Mucosa of gallbladder (tissue), 1 donor: ENCODE measurements at places on chromosomes 2 and 18. TPM values are rescaled to one million over a fixed set of nuclear protein-coding genes. Genes with fewer than 3 reads are reported as not detected.

PUM2 gene
- total RNA-seq, result 95.8 TPM

DNA sequence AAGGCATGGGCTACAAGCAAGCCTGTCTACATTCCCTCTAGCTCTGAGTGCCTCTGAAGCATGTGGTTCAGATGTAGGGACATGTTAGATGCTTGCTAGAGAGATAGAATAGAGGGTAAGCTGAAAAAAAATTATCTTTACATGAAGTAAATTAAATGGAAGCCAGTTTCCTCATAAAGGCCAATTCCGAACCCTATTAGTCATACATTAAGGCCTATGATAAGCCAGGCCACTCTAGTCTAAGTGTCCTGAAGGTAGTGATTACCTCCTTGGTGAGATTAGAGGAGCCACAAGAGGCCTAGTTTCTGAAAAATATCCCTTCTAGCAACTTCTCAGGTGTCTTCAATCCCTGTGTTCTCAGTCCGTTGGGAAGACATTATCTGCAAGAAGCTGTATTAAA lies 72.4 kb upstream of the NPAS2 start:
- DNase-seq, result no peak

- DNase-seq, result no peak
Measured at GRCh38 chr18:50662177-50662576, 102.3 kb downstream of the MAPK4 start.

- no peak for DNase-seq
Measured at GRCh38 chr2:68366083-68366560, 1.0 kb downstream of the PLEK start.

GRCh38 chr18:5879479-5879882 lies 15.8 kb downstream of the TMEM200C start:
- DNase-seq, result no peak

GRCh38 chr2:38966678-38967077 lies 77.0 kb downstream of the ARHGEF33 start:
- no peak for DNase-seq

C2orf78 gene
- total RNA-seq, result not detected

GRCh38 chr18:44887227-44887631 lies 206.5 kb downstream of the SETBP1 start:
- peak; percentile 25 for DNase-seq

SIGLEC15 gene
- total RNA-seq, result 4.7 TPM

DNA sequence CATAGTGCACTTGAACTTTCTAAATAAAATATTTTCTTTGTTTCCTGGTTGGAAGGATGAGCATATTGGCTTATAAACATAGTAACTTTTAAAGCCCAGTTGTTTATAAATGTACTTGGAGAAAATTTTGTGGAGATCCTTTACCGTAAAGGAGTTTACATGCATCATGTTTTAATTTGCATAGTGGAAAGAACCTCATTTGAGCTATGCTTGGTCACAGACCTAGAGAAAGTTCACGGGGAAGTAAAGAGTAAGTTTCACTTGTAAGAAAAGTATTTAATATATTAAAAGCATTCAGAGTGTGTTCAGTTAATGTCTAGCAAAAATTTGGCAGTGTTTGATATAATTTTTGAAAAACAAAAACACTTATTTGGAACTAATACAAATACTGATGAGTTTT lies 45.3 kb downstream of the PIKFYVE start:
- DNase-seq, result no peak

DNA sequence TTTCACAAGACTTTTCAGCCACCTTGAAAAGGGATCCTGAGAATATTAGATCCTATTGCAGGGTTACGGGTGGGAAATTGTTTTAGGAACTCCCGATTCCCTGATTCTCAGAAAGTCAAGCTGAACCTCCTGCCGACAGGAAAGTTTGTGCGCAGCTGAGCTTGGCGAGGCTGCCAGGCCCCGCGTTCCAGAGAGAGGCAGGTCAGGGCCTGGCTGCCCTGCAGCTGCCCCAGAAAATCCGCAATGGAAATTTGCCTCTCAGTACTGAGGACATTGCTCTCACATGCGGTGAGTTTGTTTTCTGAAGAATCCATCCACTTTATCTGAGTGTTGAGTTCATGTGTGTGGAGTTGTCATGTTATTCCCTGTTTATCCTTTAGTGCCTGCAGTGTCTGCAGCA lies 144.2 kb downstream of the RTP5 start:
- DNase-seq, result no peak

DNA sequence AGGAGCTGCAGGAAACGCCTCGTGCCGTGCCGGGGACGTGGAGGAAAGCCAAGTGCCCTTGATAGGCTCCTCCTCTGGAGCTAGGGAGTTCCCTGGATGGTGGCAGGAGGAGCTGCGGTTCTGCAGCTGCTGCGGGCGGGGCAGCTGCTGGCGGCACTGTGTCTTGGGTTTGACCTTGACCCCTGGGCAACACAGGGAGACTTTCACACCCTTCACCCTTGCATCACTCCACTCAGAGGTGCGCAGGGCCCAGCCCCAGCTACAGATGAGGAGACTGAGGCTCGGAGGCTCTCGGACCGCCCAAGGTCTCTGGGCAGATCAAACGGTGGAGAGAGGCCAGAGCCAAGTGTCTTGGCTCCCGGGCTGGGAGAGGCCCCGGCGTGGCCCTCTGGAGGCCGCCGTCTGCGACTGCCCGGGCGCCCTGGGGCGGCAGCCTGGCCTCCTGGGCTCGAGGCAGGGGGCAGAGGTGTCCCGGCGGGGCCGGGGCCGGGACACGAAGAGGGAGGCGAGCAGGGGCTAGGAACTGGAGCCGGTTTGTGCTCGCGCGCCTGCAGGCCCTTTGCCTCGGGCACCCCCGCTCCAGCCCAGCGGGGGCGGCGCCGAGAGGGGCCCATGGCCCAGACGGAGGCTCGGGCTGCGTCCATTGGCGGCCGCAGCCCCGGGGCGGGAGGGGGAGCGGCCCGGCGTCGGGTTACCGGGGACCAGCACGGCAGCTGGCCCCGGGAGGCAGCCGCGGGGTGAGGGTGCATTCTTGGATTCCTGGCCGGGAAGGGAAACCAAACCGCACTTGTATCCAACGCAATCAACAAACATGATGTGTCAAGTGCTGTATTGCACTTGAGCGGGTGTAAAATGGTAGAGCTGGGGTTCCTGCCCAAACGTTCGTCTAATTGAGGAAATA lies 129.6 kb upstream of the SLC1A4 start:
- DNase-seq, result peak; percentile 86

DNA sequence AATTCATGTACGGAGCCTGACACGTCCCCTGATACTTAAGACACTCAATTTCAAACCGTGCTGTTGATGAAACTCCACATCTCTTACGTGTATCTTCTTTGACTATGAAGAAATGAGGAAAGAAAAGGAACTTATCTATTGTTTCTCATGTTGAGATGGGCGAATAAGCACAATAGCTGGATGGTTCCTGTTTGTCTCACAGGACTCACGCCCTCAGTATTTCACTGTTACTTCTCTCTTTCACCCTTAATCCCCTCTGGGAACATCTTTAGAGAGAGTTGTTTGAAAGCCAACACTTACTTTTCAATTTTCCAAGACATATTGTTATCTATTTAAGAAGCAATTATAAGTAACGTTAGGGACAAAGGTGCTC lies 99.8 kb downstream of the COPS8 start:
- no peak for DNase-seq

KRTCAP3 gene
- 65.7 TPM for total RNA-seq

CTLA4 gene
- total RNA-seq, result 1.6 TPM

DNA sequence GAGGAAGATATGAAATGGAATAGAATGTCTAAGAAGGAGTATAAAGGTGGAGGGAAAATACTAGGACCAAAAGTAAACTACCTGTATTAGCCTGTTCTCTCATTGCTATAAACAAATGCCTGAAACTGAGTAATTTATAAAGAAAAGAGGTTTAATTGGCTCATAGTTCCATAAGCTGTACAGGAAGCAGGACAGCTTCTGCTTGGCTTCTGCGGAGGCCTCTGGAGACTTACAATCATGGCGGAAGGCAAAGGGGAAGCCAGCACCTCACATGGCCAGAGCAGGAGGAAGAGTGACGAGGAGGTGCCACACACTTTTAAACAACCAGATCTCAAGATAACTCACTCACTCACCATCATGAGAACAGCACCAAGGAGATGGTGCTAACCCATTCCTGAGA lies 32.9 kb upstream of the TMEM177 start:
- no peak for DNase-seq

TTC39C gene
- 55.4 TPM for total RNA-seq

- peak; percentile 37 for DNase-seq
Measured at GRCh38 chr2:20491739-20492531, 45.1 kb downstream of the RHOB start.

GRCh38 chr18:26515643-26516487 lies 32.5 kb downstream of the KCTD1 start:
- no peak for DNase-seq

DNA sequence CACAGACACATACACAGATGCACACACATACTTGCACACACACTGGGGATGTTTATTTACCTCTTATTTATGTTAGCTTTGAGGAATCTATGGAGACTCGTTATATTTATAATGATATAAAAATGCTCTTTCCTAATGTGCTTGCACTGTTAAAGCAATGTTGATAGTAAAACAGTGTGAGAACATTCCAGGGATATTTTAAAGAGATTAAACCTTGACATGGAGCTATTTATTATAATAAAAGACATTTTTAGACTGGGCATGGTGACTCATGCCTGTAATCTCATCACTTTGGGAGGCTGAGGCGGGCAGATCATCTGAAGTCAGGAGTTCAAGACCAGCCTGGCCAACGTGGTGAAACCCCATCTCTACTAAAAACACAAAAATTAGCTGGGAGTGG lies 557.3 kb upstream of the ZNF804A start:
- DNase-seq, result no peak

DSG2 gene
- total RNA-seq, result 103 TPM

DNA sequence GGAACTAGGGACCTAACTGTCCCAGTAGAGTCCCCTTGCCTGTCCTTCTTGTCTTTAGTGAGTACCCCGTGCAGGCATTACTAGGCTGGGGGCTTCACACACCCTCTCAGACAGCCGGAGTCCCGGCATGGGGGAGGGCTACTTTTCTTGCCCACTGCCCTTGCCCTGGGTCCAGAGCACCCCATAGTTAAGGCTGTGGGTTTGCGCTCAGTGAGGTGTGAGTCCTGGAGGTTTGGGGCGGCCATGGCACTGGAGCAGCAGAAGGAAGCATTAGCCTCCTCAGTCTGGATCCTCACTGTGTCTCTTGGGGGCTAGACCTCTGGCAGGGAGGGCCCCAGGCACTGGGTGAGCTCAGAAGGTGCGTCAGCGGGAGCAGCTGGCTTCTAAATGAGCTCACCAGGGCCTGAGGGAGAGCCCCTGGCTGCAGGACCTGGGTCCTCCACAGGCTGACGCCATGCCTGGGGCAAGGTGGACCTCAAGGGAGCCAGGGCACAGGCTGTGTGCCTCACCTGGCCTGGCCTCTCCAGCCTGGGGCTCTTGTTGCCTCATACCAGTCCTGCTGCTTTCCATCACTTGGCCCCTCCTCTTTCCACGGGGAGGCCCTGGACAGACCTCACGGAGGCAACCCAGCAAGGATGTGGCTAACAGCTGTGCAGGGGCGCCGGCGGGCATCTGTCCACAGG lies 27.4 kb downstream of the HS6ST1 start:
- DNase-seq, result no peak

GRCh38 chr2:239291475-239292350 lies 109.1 kb downstream of the HDAC4 start:
- DNase-seq, result no peak

KLHL41 gene
- total RNA-seq, result 6.2 TPM

DNA sequence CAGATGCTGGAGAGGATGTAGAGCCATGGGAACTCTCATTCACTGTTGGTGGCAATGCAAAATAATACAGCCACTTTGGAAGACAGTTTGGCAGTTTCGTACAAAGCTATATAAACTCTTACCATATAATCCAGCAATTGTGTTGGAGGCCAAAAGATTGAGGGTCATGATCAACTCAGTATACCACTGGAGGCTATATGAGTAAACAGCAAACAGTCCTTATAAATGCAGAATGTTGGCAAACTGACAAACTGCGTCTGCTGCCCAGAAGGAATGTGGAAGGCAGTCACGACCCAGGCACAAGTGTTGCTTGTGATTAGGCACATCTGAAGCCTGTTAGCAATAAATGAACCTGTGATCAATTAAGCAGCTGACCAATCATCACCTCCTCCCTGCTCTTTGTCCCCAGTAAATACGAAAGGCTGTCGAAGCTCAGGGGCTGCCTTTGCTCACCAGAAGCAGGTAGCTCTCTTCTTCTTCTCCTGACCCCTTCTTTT lies 98.1 kb upstream of the SPOPL start:
- DNase-seq, result no peak

- peak; percentile 58 for DNase-seq
Measured at GRCh38 chr2:43707255-43708015, 31.2 kb upstream of the C1GALT1C1L start.

DNA sequence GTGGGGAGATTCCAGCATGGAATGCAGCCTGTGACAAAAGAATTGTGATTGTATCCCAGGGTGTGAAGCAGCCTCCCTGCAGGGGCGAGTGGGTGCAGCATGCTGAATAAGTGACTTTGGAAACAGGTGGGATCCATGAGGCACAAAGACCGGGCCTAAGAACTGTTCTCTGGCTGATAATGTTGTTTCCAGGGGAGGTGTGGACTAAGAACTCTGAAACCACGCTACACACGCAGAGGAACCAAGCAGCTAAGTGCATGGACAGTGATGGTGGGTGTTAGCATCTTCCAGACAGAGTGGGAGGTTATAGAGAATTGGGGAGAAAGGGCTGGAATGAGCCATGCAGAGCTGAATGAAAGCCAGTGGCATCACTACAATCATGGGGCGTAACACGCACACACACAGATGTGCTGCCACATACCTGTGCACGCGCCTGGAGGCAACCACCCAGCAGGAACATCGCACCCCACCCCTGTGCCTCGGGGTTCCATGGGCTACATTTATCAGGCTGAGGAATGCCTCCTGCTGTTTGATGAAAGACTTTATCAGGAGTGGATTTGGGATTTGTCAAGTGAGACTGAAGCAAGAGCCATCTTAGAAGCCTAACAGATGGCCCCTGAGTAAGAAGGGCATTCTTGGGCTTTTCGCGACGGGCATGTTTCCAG lies 424.5 kb upstream of the SALL3 start:
- no peak for DNase-seq

AQP12A gene
- total RNA-seq, result not detected

CFAP221 gene
- total RNA-seq, result 5.4 TPM

VWA3B gene
- total RNA-seq, result 0.58 TPM

SNED1 gene
- 40.9 TPM for total RNA-seq

GRCh38 chr2:11710210-11710609 lies 36.2 kb upstream of the LPIN1 start:
- peak; percentile 72 for DNase-seq

- DNase-seq, result no peak
Measured at GRCh38 chr2:191049728-191050639, 36.0 kb upstream of the STAT1 start.

- DNase-seq, result no peak
Measured at GRCh38 chr18:68314403-68314802, 400.5 kb downstream of the TMX3 start.

CXCR4 gene
- total RNA-seq, result 61.1 TPM

DNA sequence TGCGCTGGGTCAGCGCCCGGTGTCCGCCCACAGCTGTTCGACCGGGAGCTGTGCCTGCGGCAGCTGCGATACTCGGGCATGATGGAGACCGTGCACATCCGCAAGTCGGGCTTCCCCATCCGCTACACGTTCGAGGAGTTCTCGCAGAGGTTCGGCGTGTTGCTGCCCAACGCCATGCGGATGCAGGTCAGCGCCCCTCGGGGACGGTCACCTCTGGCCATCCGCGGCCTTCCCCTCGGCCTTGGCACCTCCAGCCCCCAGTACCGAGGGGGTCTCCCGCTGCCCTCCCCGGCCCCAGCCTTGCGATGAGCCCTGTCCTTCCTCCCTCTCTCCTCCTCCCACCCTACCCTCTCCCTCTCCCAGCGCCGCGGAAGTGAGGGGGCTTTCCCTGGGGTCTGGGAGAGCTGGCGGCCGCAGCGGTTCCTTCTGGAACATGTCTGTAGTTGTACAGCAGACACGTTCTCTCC lies 53.2 kb upstream of the GPR17 start:
- DNase-seq, result no peak

GRCh38 chr2:37798315-37799005 lies 126.6 kb upstream of the RMDN2 start:
- DNase-seq, result no peak
